Activated CD4-positive, alpha-beta T cell treated with anti-CD3 and anti-CD28 coated beads, Interleukin-2, amount 50 U/mL, for 24 hours (primary cell): ENCODE measurements at places on chromosomes 6 and 20.
A peak's percentile ranks its signal among the peaks of the same experiment; 100 is the strongest.

DNA sequence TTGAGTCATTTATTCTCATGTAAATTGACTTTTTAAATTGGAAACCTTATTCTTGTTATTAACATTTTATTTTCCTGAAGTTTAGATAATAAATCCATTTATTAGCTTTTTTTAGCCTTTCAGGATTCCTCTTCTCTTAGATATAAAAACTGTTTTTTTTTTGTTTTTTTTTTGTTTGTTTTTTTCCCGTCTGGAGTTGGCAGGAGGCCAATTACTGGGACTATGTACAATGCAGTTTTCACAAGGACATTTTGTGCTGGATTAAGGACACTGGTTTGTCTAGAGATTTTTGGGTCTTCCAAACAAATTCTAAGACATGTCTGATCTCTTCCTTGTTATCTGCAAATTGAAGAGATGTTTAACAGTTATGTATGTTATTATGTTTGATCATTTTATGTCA, 1.3 kb downstream of the BTNL2 start:
- DNase-seq: no peak

GRCh38 chr20:42063141-42063540, 445.0 kb upstream of the CHD6 start:
- DNase-seq: no peak

- DNase-seq: no peak
These were observed 927 bp upstream of the MANEA start for GRCh38 chr6:95576218-95576997.

DNA sequence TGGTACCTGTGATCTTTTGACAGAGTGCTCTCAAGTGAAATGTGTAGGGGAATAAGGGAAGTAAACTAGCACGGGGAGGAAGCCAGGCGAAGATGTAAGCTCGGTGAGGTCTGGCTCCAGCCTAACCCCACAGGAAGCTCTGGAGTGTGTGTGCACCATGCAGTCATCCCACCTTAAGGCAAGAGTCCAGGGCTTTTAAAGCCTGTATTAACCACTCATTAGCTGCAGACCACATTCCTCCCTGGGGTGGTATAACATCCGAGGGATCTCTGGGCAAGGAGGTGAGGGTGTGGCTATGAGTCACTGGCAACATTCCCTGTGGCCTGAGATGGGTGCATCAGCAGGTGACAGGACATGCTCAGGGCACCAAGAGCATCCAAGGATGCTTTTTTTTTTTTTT, 12.5 kb upstream of the RANBP9 start:
- no peak for DNase-seq

DNA sequence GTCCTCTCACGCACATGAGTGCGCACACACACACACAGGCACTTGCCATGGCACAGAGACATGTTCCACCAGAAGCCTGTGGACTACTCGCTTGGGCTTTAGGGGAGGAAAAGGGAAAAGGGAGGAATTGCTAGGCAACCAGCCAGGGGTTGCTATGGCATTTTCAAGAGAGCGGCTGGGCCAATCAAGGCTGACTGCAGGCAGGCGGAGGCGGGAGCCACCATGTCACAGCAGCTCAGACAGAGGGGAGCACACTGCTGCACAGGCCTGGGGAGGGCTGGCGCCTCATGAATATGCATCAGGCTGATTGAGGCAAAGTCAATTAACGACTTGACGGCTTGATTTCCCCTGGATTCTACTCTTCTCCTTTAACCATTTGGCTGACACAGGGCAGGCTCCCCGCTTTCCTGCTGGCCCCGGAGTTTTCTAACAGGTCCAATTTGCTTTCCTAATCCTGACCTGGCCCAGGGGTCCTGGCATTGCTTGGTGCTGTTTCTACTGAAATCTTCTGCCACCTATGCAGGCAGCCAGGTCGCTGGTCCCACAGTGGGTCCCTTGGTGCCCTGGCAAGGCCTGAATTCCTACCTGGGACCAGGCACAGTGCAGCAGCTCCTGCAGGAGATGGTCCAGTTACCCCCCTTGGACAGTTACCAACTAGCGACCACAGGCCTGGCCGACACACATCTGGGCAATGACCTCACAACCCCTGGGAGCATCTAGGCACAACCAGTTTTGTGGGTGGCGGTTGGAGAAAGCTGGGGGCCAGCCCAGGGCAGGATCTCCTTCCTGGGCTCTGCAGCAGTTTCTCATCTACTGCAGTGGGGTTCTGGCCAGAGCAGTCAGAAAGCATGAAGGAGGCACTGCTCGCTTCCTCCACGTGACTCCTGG, 52.1 kb downstream of the YTHDF1 start:
- no peak for DNase-seq

DNA sequence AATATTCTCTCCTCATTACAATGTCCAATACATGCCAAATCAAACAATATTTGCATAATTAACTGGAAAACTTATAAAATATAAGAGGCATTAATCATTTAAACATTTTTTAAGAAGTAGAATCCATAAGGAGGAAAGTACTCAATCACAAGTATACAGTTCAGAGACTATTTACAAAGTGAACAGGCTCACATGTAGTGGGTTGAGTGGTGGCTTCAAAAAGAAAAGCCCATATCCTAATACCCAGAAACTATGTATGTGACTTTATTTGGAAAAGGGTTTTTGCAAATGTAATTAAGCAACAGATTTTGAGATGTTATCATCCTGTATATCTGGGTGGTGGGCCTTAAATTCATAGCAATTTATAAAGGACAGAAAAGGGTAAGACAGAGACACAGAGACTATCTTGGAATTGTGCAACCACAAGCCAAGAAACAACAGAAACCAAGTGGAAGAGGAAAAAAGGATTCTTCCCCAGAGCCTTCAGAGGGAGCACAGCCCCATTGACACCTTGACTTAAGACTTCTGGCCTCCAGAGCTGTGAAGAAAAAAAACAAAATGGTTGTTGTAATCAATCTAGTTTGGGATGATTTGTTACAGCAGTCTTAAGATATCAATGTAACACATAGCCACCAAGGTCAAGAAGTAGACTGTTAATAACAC, 32.7 kb upstream of the CRISP1 start:
- DNase-seq: no peak

DNA sequence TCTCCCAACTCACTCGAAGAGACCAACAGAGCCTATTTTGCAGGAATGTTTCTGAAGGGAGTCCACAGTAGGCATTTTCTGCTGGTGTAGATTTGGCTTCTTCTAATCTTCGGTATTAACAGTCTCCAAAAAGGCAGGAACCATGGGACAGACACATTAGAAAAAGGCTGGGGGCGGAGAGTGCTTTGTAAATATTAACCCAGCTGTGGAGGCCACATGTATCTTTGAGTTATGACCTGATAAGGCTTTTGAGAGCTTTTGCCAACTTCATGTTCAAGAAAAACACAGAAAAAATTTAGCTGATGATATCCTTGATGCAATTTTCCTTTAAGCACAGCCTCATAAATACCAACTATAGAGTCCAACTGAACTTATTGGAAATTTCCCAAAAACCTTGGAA, 119.4 kb upstream of the TSHZ2 start:
- DNase-seq: no peak

GRCh38 chr6:149089510-149089909, 228.0 kb upstream of the TAB2 start:
- DNase-seq: no peak

DNA sequence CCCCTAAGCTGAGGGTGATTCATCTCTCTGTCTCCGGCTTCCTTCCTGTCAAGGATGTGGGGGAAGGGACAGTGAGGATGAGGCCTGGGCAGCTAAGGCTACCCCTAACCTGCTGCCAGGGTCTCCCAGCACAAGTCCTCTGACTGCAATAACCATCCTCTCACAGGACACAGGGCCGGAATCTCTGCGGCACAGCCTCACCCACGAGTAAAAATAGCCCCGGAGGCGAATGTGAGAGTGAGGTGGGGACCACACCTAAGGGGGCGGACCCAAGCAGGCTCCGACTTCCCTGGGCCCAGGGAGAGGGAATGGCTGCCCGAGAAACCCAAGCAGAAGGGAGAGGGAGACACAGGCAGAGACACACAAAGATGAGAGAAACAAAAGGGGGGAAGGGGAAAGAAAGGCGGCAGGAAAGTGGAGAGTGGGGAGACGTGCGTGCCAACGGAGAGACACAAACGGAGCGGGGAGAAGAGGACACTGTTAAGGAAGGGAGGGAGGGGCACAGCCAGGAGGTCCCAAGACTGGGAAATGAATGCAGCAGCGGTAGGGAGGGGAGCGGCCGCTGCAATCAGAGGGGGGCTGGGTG, 1.4 kb downstream of the CLIC1 start:
- peak; percentile 13 for DNase-seq

DNA sequence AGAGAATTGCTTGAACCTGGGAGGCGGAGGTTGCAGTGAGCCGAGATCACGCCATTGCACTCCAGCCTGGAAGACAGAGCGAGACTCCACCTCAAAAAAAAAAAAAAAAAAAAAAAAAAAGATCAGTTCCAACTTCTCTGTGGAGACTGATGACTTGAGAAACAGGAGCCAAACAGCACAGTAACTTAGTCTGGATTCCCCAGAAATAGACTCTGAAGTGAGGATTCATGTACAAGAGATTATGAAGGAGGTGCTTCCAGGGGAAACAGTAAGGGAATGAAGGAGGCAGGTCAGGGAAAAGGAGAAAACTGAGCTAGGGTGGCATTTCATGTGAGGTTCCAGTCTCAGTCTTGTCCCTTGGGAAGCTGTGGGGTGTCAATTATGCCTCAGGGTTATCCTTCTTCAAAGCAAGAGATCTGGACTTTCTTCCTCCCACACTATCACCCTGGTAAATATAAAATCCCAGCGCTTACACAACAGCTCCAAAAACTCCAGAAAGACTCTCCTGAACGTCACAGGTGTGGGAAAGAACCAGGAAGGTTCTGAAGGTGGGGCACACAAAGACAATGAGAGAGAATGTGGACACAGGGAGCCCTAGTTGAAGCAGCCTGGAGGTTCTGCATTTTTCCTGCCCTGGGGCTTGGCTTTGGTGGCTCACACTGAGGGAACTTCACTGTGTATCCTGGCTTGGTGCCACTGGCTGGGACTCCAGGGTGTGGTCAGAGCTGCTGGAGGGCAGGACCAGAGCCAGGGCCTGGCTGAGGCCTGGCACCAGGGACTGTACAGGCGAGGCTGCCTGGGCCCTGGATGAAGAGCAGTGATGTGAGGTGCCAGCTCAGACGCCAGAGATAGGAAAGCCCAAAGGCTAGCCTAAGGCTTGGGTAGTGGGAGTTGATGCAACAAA, 46.8 kb downstream of the PCNA start:
- DNase-seq: no peak

DNA sequence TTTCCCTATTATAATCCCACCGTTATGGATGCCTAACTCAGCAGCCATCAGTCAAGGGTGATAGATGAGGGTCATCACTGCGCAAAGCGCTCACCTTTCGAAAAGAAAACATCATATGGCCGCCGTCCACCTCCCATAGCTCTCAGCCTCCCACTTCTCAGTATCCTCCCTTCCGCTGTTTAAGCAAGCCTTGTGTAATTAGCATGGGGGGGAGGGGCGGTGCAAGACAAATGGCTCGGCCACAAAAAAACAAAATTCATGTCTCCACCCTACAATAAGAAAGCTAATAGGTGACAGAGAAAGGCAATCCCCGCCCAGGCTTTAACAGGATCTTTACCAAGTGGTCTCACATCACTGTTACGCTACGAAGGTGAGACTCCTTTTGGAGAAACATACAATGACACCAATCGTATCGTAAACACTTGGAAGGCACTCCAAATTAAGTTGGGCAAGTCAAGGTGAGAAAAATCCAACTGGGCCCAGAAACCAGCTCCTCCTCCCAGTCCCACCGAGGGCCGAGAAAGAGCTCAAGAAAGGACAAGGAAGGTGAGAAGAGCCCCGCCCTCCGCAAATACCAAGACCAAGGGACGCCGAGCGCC, 645 bp downstream of the DDX39B start:
- DNase-seq: peak; percentile 44

DNA sequence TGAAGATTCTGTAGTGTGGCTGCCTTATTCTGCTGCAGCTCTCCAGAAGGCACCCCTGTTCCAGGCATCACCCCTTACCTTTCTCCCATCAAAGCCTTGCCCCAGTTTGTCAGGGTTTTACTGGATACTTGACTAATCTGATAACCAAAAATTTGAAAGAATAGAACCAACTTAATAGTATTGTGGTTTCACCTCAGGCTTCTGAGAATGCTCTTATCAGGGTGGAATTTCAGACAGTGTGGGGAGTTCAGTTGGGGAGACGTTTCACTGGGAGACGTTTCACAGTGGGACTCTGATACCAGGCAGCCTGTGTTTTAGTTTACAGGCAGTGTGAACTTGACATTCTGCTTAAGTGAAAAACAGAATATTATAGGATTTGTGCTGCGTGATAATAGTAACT, 50.5 kb downstream of the SCAND1 start:
- DNase-seq: no peak

- peak; percentile 11 for DNase-seq
These were observed 231.9 kb downstream of the PKHD1 start for GRCh38 chr6:51855310-51856082.

DNA sequence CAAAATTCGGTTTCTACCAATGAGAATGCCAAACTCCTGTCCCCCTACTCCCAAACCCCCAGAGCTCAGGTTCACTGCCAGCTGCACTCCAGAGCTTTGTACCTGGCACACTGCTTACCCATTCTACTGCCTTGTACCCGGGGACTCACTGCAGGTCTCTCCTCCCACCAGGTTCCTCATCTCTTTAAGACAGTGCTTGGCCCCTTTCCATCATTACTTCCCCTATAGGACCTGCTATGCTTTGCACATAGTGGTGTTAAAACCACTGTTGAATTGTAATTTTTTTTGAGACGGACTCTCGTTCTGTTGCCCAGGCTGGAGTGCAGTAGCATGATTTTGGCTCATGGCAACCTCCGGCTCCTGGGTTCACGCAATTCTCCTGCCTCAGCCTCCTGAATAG, 25.9 kb downstream of the LYRM4 start:
- no peak for DNase-seq

GRCh38 chr6:53795702-53796450, 1.1 kb downstream of the LRRC1 start:
- DNase-seq: no peak

DNA sequence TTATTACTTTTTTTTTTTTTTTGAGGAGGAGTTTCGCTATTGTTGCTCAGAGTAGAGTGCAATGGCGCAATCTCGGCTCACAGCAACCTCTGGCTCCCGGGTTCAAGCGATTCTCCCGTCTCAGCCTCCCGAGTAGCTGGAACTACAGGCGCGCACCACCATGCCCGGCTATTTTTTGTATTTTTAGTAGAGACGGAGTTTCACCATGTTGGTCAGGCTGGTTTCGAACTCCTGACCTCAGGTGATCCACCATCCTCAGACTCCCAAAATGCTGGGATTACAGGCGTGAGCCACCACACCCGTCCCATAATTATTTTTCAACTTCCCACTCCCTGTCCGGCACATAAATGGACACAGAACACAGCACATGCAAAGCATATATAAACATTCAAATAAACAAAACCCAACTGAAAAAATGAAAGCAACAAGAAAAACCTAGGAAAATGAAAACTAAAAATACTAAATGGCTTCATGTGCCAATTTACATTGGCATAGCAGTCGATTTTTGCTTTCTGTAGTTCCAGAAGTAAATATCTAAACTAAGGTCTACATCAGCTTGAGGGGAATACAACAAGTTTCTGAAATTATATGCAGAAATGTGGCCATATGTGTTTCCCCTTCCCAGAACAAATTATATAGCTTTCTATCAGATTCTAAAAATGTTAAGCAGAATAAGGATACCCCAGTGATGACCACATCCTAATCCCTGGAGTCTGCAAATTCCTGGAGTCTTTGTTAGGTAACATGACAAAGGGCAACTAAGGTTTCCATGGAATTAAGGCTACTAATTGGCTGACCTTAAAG, 113.9 kb downstream of the HFE start:
- no peak for DNase-seq

- no peak for DNase-seq
These were observed 88.0 kb downstream of the CDS2 start for GRCh38 chr20:5214826-5215225.

GRCh38 chr20:44407402-44408184, 52.1 kb downstream of the HNF4A start:
- DNase-seq: no peak
